ENCODE measurements at places on chromosomes 3 and 15. TPM values are rescaled to one million over a fixed set of nuclear protein-coding genes. Genes with fewer than 3 reads are reported as not detected.

SCG5 gene
- 14.2 TPM for total RNA-seq

SST gene
- not detected for total RNA-seq

DNA sequence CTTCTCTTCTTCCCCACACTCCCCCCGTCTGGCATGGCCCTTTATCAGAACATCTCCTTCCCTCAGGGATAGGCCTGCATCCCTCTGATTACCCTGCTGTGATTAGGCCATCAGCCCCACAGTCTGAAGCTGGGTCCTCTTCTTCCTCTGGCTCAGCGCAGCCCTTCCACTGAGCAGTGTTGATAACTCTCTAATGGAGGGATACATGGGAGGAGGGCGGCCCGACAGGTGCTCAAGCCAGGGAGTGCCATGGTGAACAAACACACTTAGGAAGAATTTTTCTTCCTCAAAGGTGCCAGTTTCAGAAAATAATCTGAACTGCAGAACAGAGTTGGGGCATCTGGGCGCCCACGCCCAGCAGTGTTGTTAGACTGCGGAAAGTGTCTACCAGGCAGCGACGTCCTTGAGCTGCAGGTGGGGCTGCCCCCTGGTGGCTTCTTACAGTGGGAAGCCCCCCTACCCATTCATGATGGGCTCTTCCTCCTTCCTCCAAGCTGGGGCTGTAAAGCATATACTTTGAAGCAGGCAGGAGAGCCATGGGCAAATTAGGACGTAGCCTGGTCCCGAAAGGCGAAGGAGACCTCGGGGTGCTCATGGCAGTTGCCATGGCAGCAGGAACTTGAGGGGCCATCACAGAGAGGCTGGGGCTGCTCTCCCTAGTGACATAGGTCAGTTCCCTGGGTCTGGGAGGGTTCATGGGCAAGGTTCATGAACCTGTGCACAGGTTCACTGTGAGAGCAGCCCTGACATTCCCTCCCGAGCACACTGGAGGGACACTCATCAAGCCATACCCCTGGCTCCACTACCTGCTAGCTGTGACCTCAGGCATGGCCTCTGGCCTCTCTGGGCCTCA lies 33.2 kb upstream of the NR2C2 start:
- DNase-seq, result peak; percentile 46

- DNase-seq, result no peak
Observed at GRCh38 chr15:48644467-48644826, 1.1 kb downstream of the FBN1 start.

- no peak for DNase-seq
Observed at GRCh38 chr3:184231671-184232070, 2.3 kb downstream of the VWA5B2 start.

- DNase-seq, result no peak
Observed at GRCh38 chr15:67823314-67824196, 1.8 kb upstream of the SKOR1 start.

- DNase-seq, result no peak
Observed at GRCh38 chr15:86506401-86506800, 426.7 kb downstream of the AGBL1 start.
